Activated naive CD4-positive, alpha-beta T cell (primary cell): ENCODE measurements at places on chromosomes 4 and X.

DNA sequence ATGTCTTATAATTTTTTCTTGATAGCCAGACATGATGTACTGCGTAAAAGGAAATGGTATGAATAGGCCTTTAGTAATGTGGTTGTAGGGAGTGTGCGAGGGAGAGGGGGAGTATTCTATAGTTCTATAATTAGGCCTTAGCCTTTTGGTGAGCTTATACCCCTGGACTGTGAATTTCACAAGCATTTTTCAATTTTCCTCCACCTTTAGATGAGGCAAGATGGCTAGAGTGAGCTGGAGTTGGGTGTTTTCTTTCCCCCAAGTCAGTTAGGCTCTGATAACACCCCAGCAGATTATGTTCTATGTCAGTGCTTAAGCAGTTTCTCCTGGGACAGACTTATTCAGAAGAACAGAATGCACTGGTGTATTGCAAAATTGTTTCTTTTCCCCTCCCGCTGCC lies 210.2 kb upstream of the NPY2R start:
- no peak for DNase-seq

- no peak for DNase-seq
These were observed 29.8 kb upstream of the HPGDS start for GRCh38 chr4:94372228-94372978.

GRCh38 chr4:188455062-188455752 lies 316.0 kb downstream of the TRIML1 start:
- no peak for DNase-seq

DNA sequence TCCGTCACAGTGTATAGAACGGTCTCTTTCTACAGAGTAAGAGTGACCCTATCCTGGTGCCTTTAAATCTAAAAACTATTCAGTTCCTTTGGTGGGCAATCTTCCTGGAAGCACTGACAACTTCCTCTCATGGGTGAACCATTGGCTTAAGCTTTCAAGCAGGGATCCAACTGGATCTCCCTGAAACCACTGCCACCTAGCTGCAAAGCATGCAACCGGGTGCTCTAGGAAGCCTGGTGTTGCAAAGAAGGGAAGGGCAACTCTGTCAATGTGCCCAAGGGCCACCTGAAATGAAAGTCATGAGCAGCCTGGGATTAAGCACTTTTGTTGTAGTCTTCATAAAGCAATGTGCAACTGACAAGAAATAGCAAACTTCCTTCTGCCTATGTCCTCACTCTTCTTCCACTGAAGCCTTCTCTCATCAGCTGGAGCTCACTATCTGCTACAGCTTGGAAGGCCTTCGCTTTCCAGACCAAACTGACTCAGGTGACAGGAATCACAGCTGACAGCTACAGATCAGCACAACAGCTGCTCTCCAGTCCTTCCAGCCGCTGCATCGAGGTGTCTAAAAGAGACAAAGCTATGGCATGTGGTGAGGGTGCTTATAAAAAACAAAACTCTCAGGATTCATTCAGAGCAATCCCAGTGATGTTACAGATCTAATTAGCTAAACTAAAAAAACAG lies 46.1 kb downstream of the SETD7 start:
- no peak for DNase-seq

DNA sequence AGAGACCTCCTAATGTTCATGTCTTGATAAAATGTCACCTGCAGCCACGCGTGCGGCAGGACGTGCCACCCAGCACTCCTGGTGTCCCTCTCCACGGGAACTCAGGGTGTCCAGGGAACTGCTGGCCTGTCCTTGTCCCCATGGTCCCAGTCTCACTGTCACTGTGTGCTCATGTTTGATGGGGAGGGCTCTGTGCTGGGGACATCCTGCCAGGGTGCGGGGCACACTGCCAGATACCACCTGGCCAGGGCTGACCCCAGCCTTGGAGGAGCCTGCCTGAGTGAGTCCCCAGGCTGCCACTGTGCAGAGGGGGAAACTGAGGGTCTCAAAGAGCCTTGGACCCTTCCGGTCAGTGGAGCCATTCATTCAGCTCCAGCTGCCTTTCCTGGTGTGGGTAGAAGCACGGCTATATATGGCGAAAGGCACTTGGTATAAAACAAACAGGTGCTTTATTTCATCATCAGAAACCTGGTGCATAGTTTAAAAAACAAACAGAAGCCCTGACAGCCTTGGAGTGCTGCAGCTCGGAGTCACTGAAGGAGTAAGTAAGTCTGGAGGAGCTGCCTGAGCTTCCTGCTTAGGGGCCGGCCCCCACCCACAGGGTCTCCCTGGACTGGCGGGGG lies 33.0 kb downstream of the NOP14 start:
- DNase-seq, result no peak
